ENCODE measurements at places on chromosomes 2 and 18.

- DNase-seq, result no peak
These were observed 407.7 kb upstream of the SALL3 start for GRCh38 chr18:78571831-78572347.

DNA sequence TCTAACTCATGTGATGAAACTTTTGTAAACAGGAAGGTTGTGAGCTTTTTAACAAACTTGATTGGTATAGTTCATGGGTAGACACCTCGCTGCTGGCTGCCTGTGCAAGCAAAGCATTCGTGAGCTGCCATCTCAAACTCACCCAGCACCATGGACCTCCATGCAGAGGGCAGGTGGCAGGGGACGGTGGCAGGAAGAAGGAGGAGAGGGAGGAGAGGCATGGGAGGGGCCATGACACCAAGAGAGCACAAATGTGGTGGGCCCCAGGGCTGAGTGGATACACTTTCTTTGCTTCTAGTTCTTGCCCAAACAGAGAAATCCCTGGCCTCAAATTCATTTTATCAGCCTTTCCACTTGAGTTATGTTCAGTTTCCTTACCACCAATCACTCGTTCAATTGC lies 29.1 kb downstream of the AFG3L2 start:
- no peak for DNase-seq

DNA sequence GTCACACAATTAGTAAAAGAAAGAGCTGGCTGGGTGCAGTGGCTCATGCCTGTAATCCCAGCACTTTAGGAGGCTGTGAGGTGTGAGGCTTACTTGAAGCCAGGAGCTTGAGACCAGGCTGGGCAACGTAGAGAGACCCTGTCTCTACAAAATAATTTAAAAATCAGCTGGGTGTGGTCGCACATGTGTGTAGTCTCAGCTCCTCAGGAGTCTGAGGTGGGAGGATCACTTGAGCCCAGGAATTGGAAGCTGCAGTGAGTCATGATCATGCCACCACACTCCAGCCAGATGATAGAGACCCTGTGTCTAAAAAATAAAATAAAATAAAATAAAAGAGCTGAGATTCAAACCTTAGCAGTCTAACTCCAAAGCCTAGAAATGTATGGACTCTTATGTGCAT lies 39.0 kb upstream of the NEDD4L start:
- DNase-seq, result no peak

GRCh38 chr2:212136216-212136795 lies 402.3 kb downstream of the ERBB4 start:
- DNase-seq, result no peak

GRCh38 chr2:69116438-69116837 lies 103.5 kb downstream of the ANTXR1 start:
- no peak for DNase-seq
